ENCODE measurements at places on chromosomes 3 and 15. TPM values are rescaled to one million over a fixed set of nuclear protein-coding genes. Genes with fewer than 3 reads are reported as not detected.

Gene SAMD7
- total RNA-seq: not detected

GRCh38 chr3:51156147-51156546 is 228.9 kb upstream of the MANF start:
- no peak for DNase-seq

- DNase-seq: no peak
Observed at GRCh38 chr15:34732430-34732829, 22.4 kb downstream of the GJD2 start.

Gene IL1RAP
- 21.4 TPM for total RNA-seq

GRCh38 chr3:55659701-55660100 is 172.6 kb upstream of the WNT5A start:
- no peak for DNase-seq

Gene CHRFAM7A
- 4.7 TPM for total RNA-seq

Gene NSMCE3
- 7.4 TPM for total RNA-seq

Gene GOLGA6L9
- total RNA-seq: 3.2 TPM

Gene CPLX3
- not detected for total RNA-seq

Gene SCG3
- total RNA-seq: 0.13 TPM

Gene KBTBD13
- 0.27 TPM for total RNA-seq

DNA sequence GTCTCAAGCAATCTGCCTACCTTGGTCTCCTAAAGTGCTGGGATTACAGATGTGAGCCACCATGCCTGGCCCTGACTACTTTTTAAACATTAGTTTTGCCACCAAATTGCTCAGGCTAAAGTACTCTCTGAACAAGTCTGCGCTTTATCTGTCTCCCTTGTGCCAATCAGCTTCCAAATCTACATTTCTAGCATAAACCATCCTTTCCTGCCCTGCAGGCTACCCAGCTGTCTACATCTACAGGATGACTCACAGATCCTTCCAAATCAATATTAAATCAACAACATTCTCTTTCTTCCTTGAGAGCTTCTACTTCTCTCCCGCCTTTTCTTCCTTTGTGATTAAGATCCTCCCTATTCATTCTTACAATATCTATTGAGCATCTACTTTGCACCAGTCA is 16.0 kb upstream of the ATOSA start:
- no peak for DNase-seq

Gene TMEM108
- 0.67 TPM for total RNA-seq

Gene TTLL13
- total RNA-seq: 0.71 TPM

DNA sequence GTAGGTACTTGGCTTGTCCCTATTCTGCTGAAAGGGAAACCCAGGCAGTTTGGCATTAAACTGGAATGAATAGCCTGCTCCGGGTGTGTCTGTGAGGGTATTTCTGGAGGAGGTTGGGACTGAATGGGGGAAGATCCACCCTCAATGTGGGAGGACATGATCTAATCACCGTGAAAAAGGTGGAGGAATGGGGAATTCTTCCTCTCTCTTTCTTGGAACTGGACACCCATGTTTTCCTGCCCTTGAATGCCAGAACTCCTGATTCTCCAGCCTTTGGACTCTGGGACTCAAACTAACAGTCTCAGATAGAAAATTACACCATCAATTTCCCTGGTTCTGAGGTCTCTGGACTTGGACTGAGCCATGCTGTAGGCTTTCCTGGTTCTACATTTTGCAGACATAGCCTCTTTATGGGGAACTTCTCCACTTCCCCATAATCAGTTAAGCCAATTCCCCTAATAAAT is 391.7 kb downstream of the EDEM1 start:
- DNase-seq: no peak

DNA sequence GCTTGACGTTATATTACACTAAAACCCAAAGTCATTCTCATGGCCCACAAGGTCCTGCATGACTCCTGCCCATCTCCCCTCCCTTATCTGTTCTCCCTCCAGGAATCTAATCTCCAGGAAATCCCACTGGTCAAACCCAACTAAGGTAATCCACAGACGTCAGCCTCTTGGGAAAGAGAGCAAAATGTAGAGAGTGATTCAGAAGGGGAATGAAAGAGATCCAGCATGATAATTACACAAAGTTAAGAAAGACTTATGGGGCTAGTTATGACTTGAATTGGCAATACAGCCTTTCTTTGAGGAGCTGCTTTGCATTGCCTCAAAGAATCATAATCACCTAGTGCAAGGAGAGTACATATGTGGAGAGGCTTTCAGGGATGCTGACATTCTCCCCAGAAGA is 137.8 kb upstream of the MYRIP start:
- DNase-seq: no peak

Measured in sciatic nerve (tissue), 2 donors.